ENCODE measurements at places on chromosomes 13 and 19.

DNA sequence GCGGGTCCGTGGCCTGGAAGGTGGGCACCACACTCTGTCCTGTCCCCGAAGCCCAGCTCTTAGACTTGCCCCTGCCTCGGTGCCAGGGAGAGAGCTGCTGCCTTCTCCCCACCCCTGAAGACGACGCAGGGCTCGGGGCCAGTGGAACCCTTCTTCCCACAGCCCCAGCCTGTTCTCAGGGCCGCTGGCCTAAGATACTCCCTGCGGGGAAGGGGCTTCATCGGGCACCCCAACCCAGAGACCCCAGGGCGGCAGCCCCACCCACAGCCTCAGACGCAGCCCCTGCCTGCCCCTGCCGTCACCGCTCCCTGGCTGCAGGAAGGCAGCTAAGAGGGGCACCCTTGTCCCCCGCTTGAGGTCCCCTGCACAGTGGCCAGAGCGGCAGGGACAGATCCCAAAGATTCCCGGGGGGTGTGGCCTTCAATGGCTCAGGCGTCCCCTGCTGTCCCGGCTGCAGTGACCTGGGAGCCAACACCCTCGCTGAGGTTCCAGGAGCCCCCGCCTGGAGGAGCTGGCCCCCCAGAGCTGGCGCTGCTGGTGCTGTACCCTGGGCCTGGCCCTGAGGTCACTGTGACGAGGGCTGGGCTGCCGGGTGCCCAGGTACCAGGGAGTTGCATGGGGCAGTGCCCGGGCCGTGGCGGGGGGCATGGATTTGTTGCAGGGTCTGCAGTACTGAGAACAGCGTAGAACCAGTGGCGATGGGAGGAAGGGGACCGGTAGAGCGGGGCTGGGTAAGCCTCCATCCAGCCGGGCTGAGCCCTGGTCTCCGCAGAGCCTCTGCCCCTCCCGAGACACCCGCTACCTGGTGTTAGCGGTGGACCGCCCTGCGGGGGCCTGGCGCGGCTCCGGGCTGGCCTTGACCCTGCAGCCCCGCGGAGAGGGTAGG is 1.0 kb downstream of the AMH start:
- no peak for DNase-seq

DNA sequence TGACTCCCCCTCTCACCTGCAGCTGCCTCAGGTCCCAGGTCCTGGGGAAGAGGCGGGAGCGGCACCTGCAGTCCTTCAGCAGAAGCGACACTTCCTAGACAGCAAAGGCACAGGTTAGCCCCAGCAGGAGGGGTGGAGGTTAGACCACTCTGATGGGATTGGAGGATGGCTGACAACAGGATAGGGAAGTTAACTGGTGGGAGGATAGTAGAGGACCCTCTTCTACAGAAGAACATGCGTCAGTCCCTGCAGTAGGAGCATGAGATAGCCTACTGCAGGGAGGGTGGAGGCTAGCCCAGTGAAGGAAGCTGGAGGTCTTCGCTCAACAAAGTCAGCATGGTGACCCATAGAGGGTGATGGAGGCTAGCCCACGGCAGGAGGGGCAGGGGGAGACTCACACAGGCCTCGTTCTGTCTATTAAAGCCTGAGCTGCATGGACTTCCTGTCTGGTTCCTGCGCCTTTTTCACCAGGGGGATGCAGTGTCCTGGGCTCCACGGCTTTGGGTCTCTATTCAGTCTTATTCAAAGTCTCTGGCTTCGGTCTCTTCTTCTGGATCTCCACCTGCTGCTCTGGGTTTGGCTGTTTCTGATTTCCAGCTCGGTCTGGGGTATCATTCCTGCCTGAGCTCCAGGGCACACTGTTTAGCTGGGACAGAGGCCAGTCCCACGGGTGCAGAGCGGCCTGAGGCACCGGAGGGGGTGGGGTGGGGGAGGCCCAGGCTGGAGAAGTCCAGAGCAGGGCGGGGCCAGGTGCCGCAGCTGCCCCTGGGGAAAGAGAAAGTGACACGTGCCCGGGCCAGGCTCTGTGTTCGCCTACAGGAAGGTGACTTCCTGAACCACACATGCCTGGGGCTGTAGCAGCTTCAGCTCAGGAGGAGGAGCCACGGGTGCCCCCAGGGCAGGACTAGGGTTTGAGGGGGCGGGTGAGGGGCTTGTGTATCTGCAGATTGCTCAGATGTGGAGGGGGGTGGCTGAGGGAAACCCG is 7.3 kb downstream of the IFNL3 start:
- DNase-seq, result peak; percentile 9

- DNase-seq, result no peak
Observed at GRCh38 chr19:10552510-10553053, 8.9 kb downstream of the ATG4D start.

DNA sequence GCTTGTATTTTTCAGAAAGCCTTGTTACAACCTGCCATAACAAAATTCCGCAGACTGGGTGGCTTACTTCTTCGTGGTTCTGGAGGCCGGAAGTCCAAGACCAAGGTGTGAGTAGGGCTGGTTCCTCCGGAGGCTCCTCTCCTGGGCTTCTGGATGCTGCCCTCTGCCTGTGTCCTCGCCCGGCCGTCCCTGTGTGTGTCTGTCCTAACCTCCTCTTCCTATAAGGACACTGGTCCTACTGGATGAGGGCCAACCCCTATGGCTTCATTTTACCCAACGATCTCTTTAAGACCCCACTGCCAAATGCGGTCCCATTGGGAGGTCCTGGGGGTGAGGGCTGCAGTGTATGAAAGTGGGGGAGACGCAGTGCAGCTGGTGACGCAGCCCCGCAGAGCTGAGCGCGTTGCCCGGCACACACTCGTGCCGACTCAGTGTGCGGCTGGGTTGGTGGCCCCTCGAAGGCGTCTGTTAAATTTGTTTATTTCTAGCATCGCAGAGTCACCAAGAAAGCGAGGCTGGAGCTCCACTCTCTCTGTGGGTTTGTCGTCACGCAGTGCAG is 116.7 kb downstream of the SOX1 start:
- DNase-seq, result no peak

DNA sequence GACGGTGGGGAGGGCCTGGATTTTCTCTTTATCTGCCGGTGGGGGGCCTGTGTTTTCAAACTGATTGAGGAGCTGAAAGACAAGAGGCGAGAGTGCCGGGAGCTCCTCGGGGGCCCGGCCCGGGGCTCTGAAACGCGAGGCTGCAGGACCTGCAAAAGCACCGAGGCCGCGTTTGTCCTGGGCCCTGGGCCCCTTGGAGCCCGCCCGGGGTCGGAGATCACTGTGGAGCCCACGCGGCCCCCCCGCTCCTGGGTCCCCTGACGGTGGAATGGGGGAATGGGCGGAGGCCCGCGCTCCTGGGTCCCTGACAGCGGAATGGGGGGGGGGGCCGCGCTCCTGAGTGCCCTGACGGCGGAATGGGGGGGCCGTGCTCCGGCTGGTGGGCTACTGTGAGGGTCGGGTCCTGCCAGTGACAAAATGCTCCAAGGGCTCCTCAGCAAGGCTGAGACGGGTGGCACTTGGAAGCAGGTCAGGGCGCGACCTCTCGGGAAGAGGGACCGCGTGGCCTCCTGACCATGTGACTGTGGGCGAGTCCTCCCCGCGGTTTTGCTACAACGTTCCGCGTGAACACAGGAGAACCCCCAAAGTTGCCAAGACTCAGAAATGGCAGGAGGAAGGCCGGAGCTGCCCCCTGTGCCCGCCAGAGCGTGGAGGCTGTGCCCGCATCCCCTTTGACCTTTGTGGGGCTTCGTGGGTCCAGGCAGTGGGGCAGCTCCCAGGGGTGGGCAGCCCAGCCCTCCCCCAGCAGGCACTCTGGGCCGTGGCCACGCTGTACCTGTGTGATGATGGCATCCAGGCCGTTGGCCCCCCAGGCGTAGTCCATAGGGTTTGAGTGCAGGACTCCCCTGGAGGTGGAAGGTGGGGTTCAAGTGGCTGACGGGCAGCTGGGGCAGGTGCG is 9.5 kb downstream of the FGF22 start:
- DNase-seq, result no peak

DNA sequence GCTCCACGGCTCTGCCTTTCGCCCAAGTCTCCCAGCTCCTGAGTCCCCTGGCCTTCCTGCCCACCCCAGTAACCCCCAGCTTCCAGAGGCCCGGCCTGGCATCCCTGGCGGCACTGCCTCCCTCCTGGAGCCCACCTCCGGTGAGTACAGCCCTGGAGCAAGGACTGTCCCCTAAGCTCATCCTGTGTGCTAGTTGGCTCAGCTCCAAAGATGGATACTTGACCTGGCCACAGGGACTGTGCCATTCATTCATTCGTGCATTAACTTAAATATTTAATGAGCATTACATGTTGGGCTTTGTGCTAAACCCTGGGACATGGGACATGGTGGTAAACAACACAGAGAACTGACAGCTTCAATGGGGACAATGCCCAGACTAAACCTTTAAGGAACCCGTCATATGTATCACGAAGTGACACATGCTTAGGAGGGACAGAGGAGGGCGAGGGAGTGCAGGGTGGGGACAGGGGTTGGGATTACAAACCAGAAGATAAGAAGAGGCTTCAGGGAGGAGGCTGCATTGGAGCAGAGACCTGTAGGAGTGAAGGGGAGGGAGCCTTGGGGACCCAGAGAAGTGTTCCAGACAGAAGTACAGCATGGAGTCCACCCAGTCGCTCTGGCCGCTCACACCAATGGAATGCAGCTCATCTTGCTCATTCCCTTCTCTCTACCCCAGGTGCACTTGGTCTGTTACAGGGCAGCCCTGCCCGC is 6.9 kb upstream of the OVOL3 start:
- DNase-seq, result no peak

GRCh38 chr13:95387733-95388207 is 86.5 kb upstream of the ABCC4 start:
- no peak for DNase-seq

- no peak for DNase-seq
Observed at GRCh38 chr19:55651236-55651635, 3.2 kb downstream of the CCDC106 start.

GRCh38 chr13:33642374-33643065 is 175.4 kb upstream of the RFC3 start:
- no peak for DNase-seq

- DNase-seq, result no peak
Observed at GRCh38 chr19:48481846-48482639, 12.9 kb downstream of the CYTH2 start.

GRCh38 chr13:52383366-52383765 is 22.6 kb downstream of the THSD1 start:
- no peak for DNase-seq

- DNase-seq, result peak; percentile 36
Observed at GRCh38 chr19:35901854-35902661, at the start of gene HCST. HCST (plus strand) TSS chr19:35902529; CDS start chr19:35902594, 65 bp downstream.

- no peak for DNase-seq
Observed at GRCh38 chr19:12788042-12788681, 3.1 kb upstream of the JUNB start.

- no peak for DNase-seq
Observed at GRCh38 chr19:19448238-19448544, 42.7 kb downstream of the GATAD2A start.

GRCh38 chr13:47546391-47547225 is 454.5 kb downstream of the SUCLA2 start:
- no peak for DNase-seq

- no peak for DNase-seq
Observed at GRCh38 chr19:17843908-17844490, 3.8 kb downstream of the JAK3 start.

GRCh38 chr13:32535115-32535514 is 3.5 kb downstream of the N4BP2L2 start:
- DNase-seq, result no peak

DNA sequence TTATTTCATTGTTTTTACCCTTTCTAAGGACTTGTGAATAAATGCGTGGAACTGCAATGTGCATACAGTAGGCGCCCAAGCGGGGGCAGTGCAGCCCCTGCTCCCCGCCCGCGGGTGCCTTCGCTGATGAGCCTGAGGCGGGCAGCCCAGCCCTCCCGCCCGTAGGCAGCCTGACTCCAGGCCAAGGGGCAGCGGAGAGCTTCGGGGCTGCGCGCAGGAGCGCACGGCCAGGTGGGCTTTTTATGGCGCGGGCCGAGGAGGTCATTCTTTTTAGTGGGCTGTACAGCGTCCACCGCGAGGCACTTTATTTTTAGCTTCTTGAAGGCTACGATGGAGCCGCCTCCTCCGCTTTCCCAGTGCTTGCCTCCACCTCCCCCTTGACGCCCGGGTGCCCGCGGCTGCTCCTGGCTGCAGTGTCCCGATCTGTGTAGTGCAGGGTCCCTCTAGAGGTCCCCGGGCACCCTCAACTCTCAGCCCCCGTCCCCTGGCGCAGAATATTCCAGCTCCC is 60.5 kb downstream of the CCNE1 start:
- no peak for DNase-seq

DNA sequence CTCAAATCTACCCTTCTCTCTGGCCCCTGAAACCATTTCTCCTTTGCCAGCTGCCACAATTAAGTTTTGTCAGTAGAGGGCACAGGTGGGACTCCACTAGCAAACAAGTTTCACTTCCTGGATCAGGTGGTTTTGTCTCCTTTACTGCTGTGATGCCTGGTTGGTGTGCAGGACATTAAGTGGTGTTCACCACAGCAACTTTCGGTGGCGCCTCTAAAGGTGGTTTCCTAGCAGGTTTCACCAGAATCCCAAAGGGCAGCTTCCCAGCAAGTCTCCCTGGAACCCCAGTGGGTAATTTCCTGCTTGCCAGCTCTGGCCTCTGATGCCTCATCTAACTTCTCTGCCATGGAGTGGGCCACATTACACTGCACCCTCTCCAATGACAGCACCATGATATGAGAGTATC is 16.6 kb downstream of the MED4 start:
- no peak for DNase-seq

- DNase-seq, result no peak
Observed at GRCh38 chr13:51420681-51421490, 31.9 kb downstream of the INTS6 start.

GRCh38 chr13:51793570-51794271 is 10.2 kb downstream of the DHRS12 start:
- DNase-seq, result peak; percentile 38

GRCh38 chr19:41422456-41422855 is 4.7 kb downstream of the B3GNT8 start:
- no peak for DNase-seq

- DNase-seq, result no peak
Observed at GRCh38 chr13:94382960-94383359, 96.5 kb downstream of the DCT start.

- DNase-seq, result no peak
Observed at GRCh38 chr19:9043524-9043923, 33.3 kb upstream of the MUC16 start.

- DNase-seq, result no peak
Observed at GRCh38 chr19:4745986-4746385, 22.3 kb upstream of the DPP9 start.

GRCh38 chr13:112236539-112237197 is 139.5 kb upstream of the SPACA7 start:
- no peak for DNase-seq

- DNase-seq, result no peak
Observed at GRCh38 chr19:33047422-33047821, 17.3 kb downstream of the RHPN2 start.

GRCh38 chr19:13240312-13241022 is 90.3 kb downstream of the IER2 start:
- DNase-seq, result no peak

DNA sequence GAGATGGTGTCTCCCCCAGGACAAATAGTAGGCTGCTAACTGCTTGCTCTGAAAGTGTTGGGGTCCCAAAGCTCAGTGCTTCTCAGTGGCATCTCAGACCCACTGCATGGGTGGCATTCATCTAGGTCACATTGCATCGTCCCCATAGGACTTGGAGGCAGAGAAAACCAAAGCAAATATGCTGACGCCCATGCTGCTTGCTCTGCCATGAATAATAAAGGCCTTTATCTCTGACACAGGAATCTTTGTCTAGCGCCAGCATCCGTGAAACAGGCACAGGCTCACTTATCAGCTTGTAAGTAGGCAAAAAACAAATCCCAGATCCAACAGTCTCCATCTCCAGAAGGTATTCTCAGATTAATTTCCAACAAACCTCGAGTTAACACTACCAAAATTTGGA is 18.9 kb upstream of the IPO5 start:
- no peak for DNase-seq

GRCh38 chr19:16111160-16111908 is at the start of gene RAB8A:
RAB8A (plus strand) TSS chr19:16111889; CDS start chr19:16111902, 13 bp downstream.
- peak; percentile 94 for DNase-seq
